ENCODE measurements at places on chromosomes 12 and 14.
A peak's percentile ranks its signal among the peaks of the same experiment; 100 is the strongest.

- no peak for DNase-seq
Measured at GRCh38 chr14:95327558-95328374, 8.1 kb upstream of the CLMN start.

GRCh38 chr14:79856381-79856780, 354.9 kb downstream of the DIO2 start:
- no peak for DNase-seq

- no peak for DNase-seq
Measured at GRCh38 chr12:46983393-46983793, 96.0 kb upstream of the PCED1B start.

DNA sequence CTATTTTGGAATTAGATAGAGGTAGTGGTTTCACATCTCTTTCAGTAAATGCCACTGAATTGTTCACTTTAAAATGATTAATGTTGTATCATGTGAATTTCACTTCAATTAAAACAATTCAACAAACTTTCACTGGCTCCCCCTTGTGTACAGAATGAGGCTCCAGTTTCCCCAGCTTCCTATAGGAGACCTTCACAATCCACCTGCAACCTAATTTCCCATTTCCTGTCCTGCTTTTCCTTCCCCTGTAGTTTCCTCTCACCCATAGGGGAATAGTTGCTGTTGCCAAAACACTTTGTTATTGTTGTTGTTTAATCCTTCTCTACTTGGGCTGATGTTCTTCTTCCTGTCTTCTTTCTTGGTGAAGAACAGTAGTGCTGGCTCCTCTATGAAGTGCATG, 59.8 kb downstream of the NPAS3 start:
- no peak for DNase-seq

DNA sequence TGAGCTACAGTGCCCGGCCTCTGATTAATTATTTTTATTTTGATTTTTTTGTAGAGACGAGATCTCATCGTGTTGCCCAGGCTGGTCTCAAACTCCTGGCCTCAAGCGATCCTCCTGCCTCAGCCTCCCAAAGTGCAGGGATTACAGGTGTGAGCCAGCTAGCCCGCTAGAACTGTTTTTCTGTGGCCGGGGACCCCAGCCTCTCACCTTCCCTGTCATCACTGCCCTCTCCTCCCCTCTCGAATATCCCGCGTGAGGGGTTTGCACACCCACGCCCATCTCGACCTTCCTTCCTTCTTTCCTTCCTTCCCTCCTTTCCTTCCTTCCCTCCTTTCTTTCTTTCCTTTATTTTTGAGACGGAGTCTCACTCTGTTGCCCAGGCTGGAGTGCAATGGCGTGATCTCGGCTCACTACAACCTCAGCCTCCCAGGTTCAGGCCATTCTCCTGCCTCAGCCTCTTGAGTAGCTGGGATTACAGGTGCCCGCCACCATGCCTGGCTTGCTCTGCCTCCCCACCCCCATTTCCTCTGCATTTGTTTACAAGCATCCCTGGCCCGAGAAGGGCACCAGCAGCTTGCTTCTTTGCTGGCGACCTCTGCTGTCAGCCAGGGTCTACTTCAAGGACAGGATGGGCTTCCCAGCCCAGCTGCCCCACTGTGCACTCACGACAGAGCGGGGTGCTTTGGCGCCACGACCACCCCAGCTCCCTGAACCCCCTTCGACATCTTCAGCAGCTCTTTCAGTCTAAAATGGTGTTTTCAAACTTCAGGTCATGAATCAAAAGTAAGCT, 4.3 kb upstream of the TRAF3 start:
- DNase-seq, result no peak

DNA sequence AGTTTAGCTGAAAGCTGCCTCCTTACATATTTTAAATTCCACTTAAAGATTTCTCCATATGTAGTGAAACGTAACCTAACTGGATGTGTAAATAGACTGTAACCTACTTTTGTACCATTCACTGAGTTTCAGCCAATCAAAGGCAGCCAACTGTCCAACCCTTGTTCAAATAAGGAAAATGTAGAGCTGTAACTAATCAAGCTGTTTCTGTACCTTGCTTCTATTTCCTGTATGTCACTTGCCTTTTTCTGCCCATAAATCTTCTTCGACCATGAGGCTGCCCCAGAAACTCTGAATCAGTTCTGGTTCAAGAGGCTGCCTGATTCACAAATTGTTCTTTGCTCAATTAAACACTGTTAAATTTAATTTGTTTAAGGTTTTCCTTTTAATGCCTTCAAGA, 6.3 kb downstream of the SLC7A8 start:
- DNase-seq, result no peak

DNA sequence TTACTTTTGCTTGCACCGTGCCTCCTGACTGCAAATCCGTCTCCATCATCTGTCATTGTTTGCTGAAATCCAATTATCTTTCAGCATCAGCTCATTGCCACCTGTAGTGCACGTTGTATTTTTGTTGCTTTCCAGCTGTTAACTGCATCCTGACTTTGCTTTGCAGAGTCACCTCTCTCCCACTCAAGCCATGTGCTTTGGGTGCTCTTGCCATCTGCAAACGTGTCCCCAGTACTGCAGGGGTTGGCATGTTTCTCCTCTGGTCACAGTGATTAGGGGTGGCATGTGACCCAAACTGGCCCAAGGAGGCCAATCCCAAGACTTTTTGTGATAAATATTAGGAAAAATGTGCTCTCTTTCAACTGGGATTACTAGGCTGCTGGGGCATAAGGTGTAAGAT, 10.5 kb upstream of the TMED2 start:
- DNase-seq, result no peak

DNA sequence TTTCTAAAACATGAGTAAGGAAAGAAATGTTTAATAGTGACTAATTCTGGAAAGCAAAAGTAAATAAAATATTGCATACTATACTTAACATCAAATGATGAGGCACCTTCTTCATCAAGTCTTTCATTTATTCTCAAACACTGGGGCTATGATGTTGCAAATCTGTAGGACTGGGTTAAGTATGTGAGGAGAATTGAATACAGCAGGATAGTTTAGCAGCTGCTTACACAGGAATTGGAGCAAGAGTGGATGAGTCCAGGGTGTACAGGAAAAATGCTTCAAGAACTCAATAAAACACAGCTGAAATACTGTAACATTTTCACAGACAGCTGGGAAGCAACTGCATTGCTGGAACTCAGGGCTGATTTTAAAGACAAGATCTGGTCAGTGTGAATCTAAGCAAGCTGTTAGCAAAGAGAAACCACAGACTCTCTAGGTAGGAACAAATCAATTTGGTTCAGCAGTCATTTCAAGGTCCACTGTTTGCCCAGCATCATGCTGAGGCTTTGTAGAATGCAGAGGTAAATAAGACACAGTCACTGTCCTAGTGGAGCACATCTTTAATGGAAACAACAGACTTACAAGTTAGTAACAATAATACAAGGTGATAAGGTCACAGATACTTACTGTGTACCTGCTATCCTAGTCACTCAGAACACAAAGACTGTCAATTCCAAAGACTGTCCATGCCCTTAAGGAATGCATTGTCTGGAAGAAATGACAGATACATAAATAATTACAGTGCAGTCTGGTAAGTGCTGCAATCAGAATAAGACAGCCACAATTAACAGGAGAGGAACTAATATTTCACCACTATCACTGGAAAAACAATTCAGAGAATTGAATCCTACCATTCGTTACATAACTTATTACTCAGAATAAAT, 96.8 kb upstream of the DACT1 start:
- DNase-seq, result peak; percentile 12

DNA sequence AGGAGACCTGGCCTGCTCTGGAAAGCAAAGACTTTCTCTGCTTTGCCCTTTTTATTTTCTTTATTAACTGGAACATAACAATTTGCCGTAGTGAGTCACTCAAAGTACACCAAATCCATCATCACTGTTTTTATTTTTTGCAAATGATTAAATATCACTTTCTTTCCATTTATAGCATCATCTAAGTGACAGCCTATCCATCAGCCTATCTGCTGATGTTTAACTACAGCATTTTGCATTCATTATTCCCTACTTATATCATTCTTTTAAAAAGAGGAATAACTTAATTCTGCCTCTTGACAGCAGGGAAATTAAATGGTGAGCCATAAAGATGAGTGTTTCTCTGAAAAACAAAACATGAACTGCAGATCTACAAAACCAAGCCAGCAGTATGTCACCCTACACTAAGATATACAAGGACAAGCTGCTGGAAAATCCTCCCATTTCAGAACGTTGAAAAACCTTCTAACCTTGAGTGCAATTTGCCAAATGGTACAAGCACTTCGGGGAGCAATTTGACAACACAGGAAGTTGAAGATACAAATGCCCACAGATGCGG, 821.3 kb upstream of the TMEM132C start:
- no peak for DNase-seq

DNA sequence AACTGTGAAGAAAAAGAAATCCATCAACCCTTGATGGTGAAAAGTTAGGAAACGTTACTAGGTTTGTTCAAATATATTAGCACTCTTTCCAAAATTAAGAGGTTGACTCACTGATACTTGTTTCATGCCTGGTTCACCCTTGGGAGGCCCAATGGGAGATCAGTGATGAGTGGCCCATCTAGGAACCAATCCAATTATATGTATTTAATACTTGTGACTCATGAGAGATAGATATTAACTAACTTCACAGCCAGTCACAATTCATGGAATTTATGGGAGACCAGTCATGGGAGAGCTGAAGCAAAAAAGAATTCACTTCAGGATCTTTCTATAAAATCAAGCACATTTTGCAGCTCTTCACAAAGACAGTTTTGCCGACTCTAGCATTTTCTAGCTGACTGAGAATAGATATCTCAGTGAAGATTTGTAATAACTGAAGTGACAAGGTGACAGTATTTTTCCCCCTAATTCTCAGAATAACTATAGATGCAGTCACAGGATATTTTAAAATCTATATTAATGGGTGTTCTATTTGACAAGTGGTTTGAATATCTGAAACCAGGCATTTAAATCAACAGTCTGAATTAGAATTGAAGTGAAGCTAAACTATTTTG, 230.2 kb downstream of the EPS8 start:
- peak; percentile 70 for DNase-seq

DNA sequence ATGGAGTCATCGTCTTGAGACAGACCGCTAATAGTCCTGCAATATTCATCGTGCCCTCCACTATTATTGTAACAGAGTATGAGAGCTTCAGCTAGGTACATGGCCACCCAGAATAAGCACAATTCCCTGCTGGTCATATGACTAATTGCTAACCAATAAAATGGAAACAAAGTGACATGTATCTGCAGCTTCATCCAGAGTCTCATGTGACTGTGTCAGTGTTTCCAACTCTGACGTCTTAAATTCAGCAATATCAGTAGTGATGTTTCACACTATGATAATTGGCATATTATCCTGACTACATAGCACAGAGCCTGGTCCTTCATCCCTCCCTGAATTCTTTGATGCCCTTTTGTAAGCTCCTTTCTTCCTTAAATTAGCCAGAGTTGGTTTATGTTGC, 167.4 kb downstream of the RPS29 start:
- no peak for DNase-seq

- DNase-seq, result no peak
Measured at GRCh38 chr12:53483225-53483978, 15.9 kb downstream of the MAP3K12 start.

- no peak for DNase-seq
Measured at GRCh38 chr12:91744597-91744996, 401.0 kb downstream of the BTG1 start.

DNA sequence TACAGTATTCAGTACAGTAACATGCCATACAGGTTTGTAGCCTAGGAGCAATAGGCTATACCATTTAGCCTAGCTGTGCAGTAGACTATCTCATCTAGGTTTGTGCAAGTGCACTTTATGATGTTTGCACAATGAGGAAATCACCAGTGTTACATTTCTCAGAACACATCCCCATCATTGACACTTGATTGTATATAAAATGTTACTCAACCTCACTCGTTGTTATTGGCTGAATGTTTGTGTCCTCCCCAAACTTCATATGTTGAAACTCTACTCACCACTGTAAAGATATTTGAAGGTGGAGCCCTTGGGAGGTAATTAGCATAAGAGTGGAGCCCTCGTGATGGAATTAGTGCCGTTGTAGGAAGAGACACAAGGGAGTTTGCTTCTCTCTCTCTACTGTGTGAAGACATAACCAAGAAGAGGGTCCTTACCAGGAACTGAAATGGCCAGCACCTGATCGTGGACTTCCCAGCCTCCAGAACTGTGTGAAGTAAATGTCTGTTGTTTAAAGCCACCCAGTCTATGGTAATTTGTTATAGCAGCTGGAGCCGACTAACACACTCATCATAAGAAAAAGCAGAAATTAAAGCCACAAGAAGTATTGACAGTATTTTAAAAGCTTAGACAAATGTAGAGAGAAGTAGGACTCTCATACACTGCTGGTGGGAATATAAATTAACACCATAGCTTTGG, 3.2 kb upstream of the MED13L start:
- DNase-seq, result no peak

- no peak for DNase-seq
Measured at GRCh38 chr14:50656776-50657175, 11.3 kb downstream of the SAV1 start.

Data from skeletal muscle cell (primary cell).